ENCODE measurements at places on chromosomes 1 and 21.

DNA sequence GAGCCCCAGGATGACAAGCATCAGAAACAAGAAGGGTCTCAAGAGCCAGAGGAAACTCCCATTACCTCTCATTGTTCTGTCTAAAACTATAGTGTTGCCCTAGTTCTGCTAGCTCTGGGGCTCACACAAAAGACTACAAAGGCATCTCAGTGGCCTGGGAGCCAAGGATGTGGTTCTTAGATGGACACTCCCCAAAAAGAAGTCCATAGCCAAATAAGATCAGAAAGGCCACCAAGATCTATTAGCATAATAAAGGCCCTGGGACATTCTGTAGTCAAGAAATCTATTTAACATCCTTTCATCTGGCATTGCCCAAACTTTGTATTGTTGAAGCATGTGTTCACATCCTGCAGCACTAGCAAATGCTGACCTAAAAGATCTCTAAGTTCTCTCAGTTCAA lies 99.5 kb downstream of the EDEM3 start:
- DNase-seq = no peak

- no peak for DNase-seq
These were observed 21.9 kb upstream of the GPR157 start for GRCh38 chr1:9150582-9151327.

DNA sequence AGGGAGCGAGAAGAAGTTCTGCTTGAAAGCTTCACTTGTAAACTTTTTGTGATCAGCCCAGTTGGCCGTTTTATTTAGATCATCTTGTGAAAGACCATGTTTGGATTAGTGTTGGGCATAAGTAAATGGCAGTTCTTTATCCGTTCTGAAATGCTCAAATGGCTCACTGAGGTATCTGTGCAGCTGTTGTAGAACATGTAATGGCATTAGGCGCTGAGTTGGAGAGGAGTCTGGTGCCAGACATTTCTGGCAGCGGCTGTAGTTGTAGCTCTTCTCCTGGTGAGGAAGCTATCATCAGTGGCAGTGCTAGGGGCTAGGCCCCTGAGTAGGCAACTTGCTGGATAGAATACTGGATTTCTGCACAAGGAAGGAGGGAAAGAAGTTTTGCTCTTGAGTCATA lies 321.6 kb downstream of the LMO4 start:
- no peak for DNase-seq

- DNase-seq = no peak
These were observed 43.9 kb upstream of the ITPKB start for GRCh38 chr1:226782845-226783601.

GRCh38 chr1:21671915-21672314 lies 2.8 kb upstream of the RAP1GAP start:
- DNase-seq = no peak

DNA sequence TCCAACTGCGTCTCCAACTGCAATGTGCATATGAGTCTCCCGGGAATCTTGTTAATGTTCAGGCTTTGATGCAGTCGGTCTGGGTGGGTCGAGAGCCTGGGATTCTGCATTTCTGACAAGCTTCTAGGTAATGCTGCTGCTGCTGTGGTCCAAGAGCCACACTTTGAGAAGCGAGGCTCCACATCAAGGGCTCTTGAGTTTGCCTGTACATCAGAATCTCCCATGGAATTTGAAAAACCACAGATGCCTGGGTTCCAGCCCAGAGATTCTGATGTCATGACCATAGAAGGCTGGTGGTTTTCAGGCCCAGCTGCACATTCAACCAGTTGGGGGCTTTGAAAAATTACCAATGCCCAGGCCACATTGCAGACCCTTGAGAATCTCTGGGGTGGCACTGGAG lies 93.9 kb upstream of the TARDBP start:
- no peak for DNase-seq

DNA sequence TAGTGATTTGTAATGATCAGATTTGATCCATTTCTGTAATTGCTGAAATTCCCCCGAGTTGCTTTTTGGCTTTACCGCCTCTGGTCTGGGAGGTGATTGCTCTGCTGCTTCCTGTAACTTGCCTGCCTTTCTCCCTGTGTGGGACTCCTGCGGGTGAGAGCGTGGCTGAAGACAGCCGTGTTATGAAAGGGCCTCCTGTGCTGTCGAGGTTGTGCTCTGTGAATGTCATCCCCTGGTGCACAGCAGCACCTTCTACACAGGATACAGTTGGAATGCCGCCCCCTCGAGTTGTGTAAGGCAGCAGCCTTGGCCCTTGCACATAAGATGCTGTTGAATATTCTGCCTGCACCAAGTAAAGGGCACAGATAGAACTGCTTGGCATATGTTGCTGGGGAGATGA lies 5.9 kb downstream of the SOD1 start:
- peak; percentile 21 for DNase-seq

- DNase-seq = no peak
These were observed 124.0 kb upstream of the SPATA6 start for GRCh38 chr1:48596046-48596445.

DNA sequence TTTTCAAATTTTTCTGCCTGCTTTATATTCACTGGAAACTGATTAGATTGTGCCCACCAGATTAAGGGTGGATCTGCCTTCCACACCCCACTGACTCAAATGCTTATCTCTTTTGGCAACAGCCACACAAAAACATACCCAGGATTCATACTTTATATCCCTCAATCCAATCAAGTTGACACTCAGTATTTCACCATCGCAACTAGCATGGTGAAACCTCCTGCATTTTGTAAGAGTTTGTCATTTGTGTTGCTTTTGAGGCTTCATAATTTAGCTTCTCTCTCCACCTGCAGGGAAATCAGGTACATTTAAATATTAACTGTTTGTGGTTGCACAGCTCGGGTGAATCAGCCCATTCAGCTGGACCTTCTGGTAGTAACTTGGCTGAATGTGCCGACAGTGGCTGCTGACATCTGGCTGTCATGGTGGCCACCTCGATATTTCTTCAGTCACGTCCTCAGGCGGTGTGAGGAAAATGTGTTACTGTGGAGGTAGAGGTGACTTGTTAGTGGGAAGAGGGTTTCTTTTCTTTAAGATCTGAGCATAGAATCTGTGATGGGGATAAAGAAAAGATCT lies 224.0 kb downstream of the PTBP2 start:
- no peak for DNase-seq

- DNase-seq = no peak
These were observed 22.3 kb upstream of the ZZZ3 start for GRCh38 chr1:77704736-77705135.

DNA sequence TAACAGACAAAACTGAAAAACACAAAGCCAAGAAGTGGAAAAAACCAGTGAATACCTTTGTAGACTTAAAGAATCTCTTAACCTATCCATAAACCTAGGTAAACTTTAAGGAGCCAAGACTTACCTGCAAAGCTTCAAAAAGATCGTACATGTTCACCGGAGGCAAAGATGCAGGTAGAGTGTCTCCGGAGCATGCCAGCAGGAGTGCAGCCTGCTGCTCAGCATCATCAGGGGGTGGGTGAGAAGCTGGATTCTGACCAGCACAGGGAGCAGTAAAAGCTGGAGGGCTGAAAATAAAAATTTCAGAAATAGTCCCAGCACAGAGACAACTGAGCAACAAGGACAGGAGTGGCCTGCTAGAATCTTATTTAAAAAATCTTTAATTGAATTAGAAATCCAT lies 18.1 kb downstream of the TADA1 start:
- DNase-seq = no peak

DNA sequence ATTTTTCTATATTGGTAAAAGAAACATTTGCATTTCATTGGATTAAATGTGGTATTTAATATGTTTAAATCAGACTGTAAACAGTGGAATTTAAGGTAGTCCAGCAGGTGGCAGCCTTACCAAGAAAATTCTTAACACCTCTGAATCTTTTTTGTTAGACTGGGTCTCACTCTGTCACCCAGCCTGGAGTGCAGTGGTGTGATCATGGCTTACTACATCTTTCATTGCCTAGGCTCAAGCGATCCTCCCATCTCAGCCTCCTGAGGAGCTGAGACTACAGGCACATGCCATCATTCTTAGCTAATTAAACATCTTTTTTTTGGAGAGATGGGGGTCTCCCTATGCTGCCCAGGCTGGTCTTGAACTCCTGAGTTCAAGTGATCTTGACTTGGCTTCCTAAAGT lies 98.8 kb downstream of the RABGAP1L start:
- peak; percentile 15 for DNase-seq

DNA sequence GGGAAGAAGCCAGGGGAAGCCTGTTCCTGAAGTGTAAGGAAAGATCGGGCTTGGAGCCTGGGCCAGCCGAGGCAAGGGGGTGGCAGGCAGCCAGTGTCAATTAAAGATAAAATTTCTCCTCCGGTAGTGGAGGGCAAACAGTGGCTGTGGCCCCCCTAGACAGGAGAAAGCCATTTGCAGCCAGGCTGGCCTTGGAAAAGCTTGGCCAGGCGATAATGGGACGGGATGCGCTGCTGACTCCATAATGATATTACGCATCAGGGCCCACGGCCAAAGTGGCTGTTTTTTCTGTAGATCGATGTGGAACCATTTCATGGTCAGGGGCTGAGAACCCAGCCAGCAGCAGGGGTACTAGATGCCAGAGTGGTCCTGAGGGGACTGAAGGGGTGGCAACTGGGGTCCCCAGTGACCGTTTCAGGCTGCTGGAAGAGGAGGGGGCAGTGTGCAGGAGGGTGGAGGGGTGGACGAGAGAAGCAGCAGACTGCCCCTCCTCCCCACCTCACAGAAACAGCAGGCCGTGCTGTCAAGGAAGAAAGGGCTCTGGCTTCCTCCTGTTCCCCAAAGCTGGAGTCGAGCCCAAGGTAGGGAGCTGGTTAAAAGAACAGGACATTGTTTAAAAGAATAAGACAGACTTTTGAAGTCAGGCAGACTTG lies 25.2 kb downstream of the KCNC4 start:
- DNase-seq = no peak

DNA sequence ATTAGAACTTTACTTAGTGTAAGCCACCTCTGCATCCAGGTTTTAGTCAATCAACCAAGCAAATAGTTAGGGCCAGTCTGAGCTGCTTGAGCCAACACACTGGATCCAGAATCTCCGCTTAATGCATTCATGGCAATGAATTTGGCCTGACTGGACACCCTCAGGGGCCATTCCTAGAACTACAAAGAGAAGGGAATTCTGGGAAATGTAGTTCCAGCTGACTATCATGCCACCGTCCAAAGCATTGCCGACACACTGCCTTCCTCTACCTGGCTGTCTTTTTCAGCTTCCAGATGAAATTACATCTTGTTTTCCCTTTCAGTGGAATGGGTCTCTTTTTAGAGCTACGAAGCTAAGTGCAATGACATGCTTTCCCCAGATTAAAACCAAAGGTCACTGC lies 163.0 kb upstream of the IGSF21 start:
- DNase-seq = no peak

DNA sequence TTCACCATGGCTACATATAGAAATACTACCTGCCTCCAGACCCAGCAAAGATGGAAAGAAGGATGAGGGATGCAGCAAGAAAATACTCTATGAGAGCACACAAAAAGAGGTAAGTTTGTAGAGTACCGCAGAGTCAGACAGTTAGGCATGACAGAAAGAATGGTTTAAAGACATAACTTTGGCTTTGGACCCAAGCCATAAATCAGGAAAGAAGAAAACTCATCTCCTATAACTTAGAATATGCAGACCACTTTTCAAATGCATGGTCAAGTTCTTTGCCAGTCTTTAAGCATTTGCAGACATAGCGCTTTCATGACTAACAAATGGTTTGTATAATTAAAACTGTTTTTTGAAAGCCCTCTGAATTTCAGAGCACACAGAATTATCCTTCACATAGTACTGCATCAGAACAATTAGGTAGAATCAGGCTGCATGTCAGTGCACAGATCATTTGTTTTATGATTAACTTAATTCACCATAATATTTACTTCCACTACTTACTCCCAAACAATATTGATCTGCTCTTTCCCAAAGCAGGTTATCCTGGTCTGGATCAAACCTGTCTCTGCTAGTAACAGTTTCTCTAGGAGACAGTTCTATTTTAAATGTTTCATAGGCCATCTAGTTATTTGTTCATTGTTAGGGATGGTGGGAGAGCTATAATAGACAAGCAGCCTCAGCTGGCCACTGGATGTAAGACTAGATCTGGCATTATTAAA lies 280.7 kb upstream of the NR5A2 start:
- DNase-seq = no peak

DNA sequence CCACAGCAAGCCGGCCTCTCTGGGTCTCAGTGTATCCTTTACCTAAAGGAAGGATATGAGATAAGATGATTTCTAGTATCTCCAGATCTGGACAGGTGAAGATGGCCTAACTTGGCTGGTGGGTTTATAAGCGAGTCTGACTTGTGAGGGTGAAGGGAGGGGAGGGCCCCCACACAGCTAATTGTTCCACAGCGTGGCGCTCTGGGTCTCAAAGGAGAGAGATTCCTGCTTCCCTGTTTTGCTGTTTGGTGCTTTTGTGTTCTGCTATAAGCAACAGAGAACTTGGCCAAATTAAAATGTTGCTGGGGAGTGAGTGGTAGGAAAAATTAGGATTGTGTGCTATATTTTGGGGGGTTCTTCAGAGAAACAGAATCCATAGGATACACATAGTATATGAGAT lies 28.9 kb upstream of the NLRP3 start:
- DNase-seq = no peak

Measured in activated T-cell treated with anti-CD3 and anti-CD28 coated beads for 48 hours (primary cell).